ENCODE measurements at places on chromosomes 12 and 14.
A peak's percentile ranks its signal among the peaks of the same experiment; 100 is the strongest.

GRCh38 chr12:120677765-120678473 is 9.0 kb upstream of the MLEC start:
- peak; percentile 89 for DNase-seq

GRCh38 chr14:98896449-98896848 is 375.5 kb downstream of the BCL11B start:
- no peak for DNase-seq

GRCh38 chr14:49516286-49516685 is 69.9 kb downstream of the RPS29 start:
- no peak for DNase-seq

GRCh38 chr14:24178399-24179178 is 6.7 kb downstream of the REC8 start:
- DNase-seq: no peak

DNA sequence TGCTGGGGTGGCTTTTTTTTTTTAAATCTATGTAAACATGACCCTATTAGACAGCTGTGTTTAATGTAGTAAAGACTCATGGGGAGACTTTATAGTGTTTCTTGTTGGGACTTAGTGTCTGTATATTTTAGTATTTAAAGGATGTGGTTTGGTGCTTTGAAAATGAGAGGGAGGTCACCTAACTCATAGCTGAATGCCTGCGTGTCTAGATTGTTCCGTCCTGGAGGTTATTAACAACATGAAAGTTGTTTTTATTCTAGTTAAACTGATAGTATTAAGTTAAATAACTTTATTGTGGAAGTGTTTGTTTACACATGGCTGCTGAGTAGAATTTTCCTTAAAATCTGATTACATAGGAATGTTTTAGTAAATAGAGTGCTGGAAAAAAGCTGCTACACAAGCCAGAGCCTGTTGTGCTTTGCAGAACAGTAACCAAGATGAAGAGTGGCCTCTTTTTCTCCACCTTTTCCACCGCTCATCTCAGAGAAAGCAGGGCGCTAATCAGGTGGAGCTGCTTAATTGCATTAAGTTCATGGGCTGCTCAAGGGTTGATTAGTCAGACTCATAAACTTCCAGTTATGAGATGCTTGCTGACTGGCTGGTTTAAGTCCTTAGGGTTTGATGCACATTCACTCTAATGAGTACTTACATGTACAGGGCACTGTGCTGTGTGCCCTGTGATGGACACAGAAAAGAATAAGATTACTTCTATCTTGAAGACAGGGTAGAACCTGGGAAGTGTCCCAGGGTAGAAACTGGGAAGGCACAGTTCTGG is 62.7 kb downstream of the FBXO34 start:
- DNase-seq: no peak

DNA sequence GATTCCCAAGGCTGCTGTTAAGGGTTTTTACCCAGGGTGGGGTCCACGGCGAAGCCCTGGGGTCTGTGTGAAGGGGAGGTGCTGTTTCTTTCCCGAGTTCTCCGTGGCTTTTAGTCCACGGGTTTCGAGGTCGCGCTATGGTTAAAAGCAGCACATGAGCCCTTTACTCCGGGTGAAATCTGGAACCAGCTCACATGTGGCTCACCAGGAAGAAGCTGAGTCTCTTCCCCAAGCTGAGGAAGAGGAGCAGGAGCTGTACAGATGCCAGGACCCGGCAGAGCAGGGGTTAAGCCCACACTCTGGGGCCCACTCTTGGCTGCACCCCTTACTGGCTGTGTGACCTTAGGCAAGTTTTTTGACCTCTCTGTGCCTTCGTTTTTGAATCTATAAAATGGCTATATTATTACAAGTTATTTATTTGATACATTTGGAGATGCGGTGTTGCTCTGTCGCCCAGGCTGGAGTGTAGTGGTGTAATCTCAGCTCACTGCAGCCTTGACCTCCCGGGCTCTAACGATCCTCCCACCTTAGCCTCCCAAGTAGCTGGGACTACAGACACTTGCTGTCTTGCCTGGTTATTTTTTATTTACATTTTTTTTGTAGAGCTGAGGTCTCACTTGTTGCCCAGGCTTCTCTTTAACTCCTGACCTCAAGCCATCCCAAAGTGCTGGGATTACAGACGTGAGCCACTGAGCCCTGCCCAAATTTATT is 266.3 kb downstream of the AACS start:
- no peak for DNase-seq

All from HT1080 (cell line).